Cardiac muscle cell (in vitro differentiated cells and primary cell): ENCODE measurements at places on chromosomes 1 and 21.

DNA sequence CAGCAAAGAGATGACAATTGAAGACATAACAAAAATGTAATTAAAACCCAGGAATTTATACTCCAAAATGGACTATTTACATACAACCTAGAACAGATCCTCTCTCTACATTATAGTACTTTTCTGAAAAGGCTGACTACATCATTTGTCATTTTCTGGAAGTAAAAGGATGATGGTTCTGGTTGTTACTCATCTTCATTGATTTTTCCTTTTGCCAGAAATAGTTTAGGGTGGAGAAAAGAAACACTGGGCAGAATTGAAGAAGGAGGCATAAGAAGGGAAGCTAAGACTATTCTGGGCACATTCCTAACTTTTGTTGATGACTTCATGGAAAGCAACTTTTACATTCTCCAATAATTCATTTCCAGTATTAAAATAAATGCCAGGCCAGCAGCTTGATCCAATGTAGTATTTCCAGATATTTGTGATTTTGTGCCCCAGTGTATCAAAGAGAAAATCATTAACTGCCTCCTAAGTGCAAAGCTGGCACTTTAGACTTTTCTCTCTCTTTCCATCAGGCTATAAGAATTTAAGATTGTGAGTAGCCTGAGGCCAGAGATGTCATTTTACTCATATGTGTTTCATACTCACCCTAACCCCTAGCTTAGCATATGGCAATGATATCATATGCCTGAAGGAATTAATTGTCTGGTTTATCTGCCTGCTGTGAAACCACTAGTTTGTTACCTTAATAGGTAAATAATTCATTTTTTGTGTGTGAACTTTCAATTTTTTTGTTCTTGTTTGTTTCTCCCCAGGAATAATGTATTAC, 369.5 kb upstream of the LYPLAL1 start:
- H3K4me3 ChIP-seq = no peak overlapping the region
- no peak for DNase-seq

DNA sequence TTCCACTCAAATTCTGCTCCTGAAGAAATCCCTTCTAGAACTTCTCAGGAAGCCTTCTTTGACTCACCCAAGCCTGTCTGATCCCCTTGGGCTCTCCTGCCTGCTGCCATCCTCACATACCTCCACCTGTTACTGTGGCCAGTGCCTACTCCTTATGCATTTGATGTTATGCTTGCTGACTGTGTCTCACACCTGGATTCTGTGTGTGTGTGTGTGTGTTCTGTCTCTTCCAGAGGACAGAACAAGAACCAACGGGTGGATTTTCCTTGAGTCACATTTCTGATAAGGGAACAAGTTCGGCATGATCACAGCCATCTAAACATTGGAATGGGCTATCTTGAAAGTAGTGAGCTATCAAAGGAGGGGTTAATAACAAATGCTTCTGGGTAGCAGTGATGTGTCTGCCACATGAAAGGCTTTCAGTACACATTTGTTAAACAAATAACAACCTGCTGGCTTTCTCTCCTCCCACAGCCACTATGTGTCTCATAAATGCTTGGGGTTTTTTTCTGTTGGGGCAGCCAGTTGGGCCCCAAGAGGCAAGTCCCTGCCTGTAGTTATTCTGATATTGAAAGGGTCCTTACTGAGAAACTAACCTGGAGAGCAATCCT, 8.9 kb upstream of the GPR37L1 start:
- no peak for DNase-seq
- H3K36me3 ChIP-seq = no peaks in the 10 kb centered on the region

- H3K4me1 ChIP-seq = peaks cover 6% of the 10 kb centered on the region
- no peak overlapping the region for H3K4me3 ChIP-seq
- peak; percentile 67 for DNase-seq
- H3K27ac ChIP-seq = no peak overlapping the region
- no peaks in the 10 kb centered on the region for H3K27me3 ChIP-seq
Measured at GRCh38 chr1:107750364-107750959, 214.5 kb downstream of the VAV3 start.

DNA sequence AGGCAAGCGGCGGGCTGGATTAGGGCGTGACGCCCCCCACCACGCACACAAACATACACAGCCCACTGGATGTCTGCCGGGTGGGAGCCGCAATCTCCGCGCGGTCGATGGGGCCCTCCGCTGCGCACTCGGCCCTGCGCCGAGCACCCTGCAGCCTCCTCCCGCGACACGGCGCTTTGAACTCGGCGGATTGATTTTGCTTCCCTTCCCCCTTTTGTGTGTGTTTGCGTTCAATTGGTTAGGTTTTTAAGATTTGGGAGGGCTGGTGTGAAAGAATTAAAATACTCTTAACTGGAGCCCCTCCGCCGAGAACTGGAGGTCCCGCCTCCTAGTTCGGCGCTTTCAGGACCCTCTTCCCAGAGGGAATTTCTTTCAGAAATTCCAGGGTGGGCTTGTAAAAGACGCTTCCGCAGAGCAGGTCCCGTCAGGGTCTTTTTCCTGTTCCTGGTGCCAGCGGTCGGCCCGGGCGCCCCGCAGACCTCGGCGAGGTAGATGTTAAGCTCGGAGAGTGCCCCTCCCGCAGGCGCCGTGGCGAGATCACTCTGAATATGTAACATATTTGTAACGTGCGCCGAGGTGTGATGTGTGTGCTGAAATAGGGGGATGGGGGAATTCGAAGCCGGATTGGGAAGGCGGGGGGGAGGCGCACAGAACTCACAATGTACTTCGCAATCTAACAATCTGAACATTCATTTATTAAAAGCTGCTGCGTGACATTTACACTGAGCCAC, 8.0 kb upstream of the BARHL2 start:
- no peak for DNase-seq
- peak overlapping the region; percentile 31 for H3K4me3 ChIP-seq
- H3K27me3 ChIP-seq = peaks cover 100% of the 10 kb centered on the region
- no peak overlapping the region for H3K27ac ChIP-seq
- H3K36me3 ChIP-seq = no peaks in the 10 kb centered on the region

DNA sequence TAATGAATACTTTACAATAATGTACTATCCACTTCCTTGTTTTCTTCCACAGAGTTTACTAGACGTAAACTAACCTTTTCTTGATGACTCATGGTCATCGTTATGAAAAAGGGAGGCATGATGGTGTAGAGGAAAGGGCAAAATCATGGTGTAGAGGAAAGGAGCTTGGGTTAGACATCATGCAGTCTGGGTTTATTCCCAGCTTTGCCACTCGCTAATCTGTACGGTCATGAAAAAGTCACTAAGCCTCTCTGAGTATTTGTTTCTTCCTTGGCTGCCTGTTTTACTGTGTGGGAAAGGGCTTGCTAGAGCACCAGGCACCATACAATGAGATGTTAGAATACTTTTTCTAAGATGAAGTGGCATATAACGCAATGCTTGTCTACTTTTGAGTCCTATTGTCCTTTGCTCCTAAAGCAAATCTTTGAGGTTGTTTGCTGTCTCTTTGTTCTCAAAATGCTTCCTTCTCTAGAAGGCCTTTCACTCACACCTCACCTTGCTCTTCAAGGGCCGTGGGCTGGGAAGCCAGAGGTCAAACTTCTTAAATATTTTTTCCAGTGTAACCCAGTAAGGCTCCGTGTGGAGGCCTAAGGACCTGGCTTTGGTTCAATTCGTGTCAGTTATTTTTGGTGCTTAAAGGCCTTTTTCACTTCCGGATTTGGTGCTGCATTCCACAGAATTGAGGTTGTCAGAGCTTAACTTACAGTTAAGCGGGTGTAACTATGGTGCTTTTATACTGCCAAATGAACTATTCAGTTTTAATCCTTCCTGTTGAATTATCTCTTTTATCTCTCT, 9.9 kb upstream of the ETV3 start:
- peak; percentile 60 for DNase-seq
- H3K4me1 ChIP-seq = peaks cover 36% of the 10 kb centered on the region
- no peaks in the 10 kb centered on the region for H3K27me3 ChIP-seq
- no peak overlapping the region for H3K4me3 ChIP-seq

GRCh38 chr1:110875216-110875731, 2.3 kb downstream of the CD53 start:
- no peak overlapping the region for H3K4me3 ChIP-seq
- no peak overlapping the region for H3K27ac ChIP-seq
- H3K36me3 ChIP-seq = no peaks in the 10 kb centered on the region
- H3K27me3 ChIP-seq = no peaks in the 10 kb centered on the region
- H3K4me1 ChIP-seq = no peaks in the 10 kb centered on the region

GRCh38 chr1:22290611-22291010, 147.7 kb upstream of the WNT4 start:
- no peak for DNase-seq
- no peaks in the 10 kb centered on the region for H3K36me3 ChIP-seq
- H3K4me3 ChIP-seq = no peak overlapping the region
- no peaks in the 10 kb centered on the region for H3K4me1 ChIP-seq

DNA sequence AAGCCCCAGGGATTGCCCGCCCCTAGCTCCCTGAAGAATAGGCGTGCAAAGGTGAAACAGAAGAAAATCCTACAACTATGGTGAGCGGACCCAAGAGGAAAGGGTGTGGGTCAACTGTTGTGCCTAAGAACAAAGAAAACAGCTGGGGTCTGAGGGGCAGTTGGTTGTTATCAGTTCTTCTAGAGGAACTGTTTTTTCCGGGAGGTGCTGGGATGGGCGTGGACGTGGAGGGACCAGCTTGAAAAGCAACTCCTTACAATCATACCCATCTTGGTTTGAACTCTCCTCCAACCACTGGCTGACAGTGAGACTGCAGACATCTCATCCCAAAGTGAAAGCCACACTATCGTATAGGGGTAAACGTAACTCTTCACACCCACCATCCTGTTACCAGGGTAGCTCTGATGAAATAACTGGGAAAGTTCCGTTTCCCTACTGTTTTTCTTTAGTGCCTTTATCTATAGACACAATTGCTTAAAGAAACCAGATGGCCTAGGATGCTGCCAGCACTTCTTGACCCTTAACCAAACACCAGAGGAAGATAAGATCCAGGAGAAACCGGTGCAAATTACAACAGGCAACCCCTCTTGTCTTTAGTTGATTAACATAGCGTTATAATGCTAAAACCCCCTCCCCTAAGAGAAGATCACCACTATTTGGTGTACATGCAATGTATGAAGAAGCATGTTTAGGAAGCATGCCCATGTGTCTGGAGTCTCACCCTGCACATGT, 25.6 kb upstream of the FAM89A start:
- H3K36me3 ChIP-seq = no peaks in the 10 kb centered on the region
- no peaks in the 10 kb centered on the region for H3K27me3 ChIP-seq
- H3K4me3 ChIP-seq = no peak overlapping the region
- no peaks in the 10 kb centered on the region for H3K4me1 ChIP-seq

DNA sequence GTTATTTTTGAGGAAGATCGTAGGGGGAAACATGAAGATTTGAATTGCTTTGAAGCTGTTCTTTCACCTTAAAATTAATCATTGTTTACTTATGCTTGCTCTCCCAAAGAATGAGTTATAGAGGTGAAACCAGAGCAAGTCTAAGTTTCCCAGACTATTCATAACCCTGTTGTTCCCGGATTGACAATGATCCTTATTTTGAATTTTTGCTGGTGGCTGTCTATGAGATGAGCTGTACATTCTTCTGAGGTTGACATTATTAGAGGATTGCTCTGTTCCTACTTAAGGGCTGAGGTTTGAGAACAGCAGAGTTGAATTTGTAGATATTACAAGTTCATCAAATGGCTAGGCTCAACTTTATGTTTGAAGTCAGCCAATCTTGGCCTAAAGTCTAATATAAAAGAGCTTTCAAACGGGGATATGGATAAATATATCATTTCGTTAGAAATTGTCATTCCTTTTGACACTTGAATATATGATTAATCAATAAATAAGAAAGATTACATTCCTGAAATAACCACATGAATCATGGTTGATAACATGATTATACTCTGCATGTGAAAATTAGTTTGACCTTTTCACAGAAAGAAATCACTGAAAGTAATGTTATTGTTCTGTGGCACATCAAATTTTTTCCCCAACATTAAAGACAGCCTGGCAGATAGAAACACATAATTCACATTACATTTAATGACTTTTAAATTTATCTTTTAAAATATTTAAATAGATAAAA, 19.1 kb upstream of the PDE4B start:
- DNase-seq = no peak
- H3K27me3 ChIP-seq = no peaks in the 10 kb centered on the region
- H3K36me3 ChIP-seq = no peaks in the 10 kb centered on the region
- H3K4me1 ChIP-seq = no peaks in the 10 kb centered on the region

DNA sequence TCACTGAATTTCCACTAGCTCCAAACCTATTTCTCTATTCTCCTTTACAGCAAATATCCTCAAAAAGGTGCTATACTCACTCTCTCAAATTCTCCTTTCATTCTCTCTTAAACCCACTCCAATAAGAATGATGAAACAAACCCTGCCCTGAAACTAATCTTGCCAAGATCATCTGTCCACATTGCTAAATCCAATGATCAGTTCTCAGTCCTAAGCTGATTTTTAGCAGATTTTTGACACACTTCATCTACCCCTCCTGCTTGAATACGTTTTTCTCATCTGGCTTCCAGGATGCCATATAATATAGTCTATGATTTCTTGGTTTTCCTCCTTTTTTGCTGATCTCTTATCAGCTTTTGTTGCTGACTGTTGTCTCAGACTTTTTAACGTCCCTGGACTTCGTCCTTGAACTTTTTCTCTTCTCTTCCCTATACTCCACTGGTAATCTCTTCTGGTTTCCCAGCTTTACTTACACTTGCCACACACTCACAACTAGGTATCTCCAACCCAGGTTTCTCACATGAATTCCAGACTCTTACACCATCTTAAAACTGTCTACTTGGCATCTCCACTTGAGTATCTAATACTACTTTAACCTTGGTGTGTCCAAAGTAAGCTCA, 35.3 kb downstream of the RERE start:
- no peaks in the 10 kb centered on the region for H3K36me3 ChIP-seq
- H3K4me1 ChIP-seq = peaks cover 4% of the 10 kb centered on the region
- H3K27me3 ChIP-seq = no peaks in the 10 kb centered on the region
- no peak overlapping the region for H3K4me3 ChIP-seq

DNA sequence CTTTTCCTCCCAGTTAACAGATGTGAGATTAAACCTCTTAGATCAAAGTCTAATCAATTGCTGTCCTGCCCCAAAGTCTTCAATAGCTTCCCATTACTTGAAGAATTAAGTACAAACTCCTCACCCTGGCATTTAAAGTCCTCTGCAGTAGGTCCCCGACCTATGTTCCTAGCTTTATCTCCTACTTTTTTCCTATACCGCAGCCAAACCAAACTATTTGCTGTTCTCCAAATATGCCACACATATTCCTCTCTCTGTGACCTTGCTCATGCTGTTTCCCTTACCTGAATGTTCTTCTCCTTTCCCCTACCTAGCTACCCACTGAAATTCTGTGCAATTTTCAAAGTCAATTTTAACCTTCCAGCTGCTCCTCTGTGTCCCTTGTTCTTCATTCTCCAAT, 14.0 kb upstream of the PPP2R5A start:
- no peak overlapping the region for H3K4me3 ChIP-seq
- H3K27ac ChIP-seq = no peak overlapping the region
- peaks cover 20% of the 10 kb centered on the region for H3K4me1 ChIP-seq
- no peak for DNase-seq

- H3K27me3 ChIP-seq = no peaks in the 10 kb centered on the region
- H3K4me1 ChIP-seq = peaks cover 33% of the 10 kb centered on the region
- H3K4me3 ChIP-seq = no peak overlapping the region
- H3K27ac ChIP-seq = peak overlapping the region; percentile 74
- DNase-seq = peak; percentile 91
- H3K36me3 ChIP-seq = no peaks in the 10 kb centered on the region
Measured at GRCh38 chr1:153608742-153609584, 4.0 kb downstream of the S100A16 start.
